Activated CD8-positive, alpha-beta T cell treated with anti-CD3 and anti-CD28 coated beads, Interleukin-2, amount 10 ng/mL, durations not matched to agents 7 days and 5 days (primary cell): ENCODE measurements at places on chromosomes 7 and 10. TPM values are rescaled to one million over a fixed set of nuclear protein-coding genes. Genes with fewer than 3 reads are reported as not detected.

- no peaks in the 10 kb centered on the region for H3K36me3 ChIP-seq
- peaks cover 7% of the 10 kb centered on the region for H3K27me3 ChIP-seq
- H3K4me1 ChIP-seq: peaks cover 7% of the 10 kb centered on the region
- H3K27ac ChIP-seq: no peak overlapping the region
Measured at GRCh38 chr10:71635251-71635866, 84.2 kb downstream of the C10orf105 start.

Gene TRPV6
- not detected for total RNA-seq

Gene HOXA6
- not detected for total RNA-seq

GRCh38 chr10:6148908-6149307, 53.8 kb upstream of the PFKFB3 start:
- no peak for DNase-seq
- no peak overlapping the region for H3K4me3 ChIP-seq
- H3K4me1 ChIP-seq: peaks cover 71% of the 10 kb centered on the region

DNA sequence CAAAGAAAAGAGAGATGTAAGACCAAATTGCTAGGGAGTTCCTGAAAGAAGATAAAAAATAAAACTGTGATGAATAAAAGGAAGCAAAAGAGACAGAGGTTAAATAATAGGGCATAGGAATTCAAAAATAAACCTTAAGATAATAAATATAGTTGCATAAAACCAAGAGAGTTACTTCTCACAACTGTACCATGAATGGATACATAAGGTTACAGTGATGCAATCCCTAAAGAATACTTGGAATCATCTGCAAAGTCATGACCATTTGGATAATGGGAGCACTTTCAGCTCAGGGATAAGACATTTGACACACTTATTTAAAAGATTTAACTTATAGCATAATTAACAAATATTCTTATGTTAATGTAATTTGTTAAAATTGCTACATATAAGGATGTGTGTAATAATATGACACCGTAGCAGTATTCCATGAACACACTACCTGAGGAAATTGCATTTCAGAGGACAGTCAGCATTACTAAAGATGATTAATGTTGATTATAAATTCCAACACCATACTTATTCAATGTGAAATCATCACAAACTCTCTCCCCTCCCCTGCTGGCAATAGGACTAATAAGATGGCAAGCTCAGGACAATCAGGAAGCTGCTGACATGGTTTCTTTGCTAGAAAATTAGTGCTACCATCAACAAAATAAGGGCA, 202.1 kb upstream of the AKR1E2 start:
- no peak overlapping the region for H3K4me3 ChIP-seq
- H3K36me3 ChIP-seq: no peaks in the 10 kb centered on the region
- H3K27me3 ChIP-seq: peaks cover 18% of the 10 kb centered on the region

GRCh38 chr7:137996871-137997270, 5.0 kb downstream of the CREB3L2 start:
- H3K4me1 ChIP-seq: peaks cover 50% of the 10 kb centered on the region
- H3K27ac ChIP-seq: no peak overlapping the region
- H3K4me3 ChIP-seq: no peak overlapping the region
- peaks cover 18% of the 10 kb centered on the region for H3K36me3 ChIP-seq
- no peak for DNase-seq

GRCh38 chr7:138885383-138886147, 87.6 kb upstream of the ATP6V0A4 start:
- no peaks in the 10 kb centered on the region for H3K27me3 ChIP-seq
- H3K36me3 ChIP-seq: no peaks in the 10 kb centered on the region
- no peak for DNase-seq
